Dorsolateral prefrontal cortex (tissue), 122 donors: ENCODE measurements at places on chromosomes 2 and 18. TPM values are rescaled to one million over a fixed set of nuclear protein-coding genes. Genes with fewer than 3 reads are reported as not detected.

GRCh38 chr18:42707080-42707479 is 408.4 kb downstream of the RIT2 start:
- DNase-seq: no peak

GRCh38 chr2:193561054-193561453 is 1366.3 kb upstream of the TMEFF2 start:
- no peak for DNase-seq

GRCh38 chr2:10137053-10137843 is 14.7 kb downstream of the RRM2 start:
- DNase-seq: no peak

DNA sequence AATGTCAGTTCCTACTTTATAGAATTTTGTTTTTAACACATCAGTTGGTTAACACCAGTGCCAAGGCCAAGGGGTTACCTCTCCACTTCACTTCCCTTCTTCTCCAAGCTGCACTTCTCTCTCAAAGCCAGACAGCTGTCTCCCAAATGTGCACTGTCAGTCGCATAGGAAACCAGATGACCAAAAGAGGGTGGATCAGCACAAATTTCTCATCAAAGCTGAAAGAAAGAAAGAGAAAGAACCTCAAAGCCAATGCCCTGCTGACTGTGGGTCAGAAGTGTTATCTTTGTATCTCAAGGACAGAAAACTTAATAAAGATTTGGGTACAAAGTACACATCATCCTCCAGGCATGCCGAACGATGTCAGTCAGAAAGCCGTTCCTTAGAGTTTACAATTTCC is 32.2 kb downstream of the SPATS2L start:
- DNase-seq: no peak

ANKRD30BL gene
- total RNA-seq: 17.9 TPM

DNER gene
- total RNA-seq: 116 TPM

DNA sequence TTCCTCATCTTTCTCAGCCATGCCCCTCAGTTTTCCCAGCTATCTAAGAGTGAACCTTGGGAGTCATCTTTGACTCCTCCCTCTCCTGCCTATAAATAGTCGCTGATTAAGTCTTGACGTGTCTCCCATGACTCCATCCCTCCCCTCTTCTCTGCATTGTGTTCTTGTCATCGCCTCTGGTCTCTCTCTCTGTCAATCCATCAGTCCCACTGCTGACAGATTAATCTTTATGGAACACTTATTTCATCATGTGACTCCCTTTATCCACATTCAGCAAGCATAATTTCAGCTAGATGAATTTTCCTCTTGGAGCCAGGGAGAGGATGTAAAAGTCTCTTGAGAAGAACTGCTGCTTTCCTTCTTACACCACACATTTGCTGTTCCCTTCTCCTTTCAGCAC is 9.4 kb downstream of the ADAM23 start:
- DNase-seq: no peak

UGT1A4 gene
- total RNA-seq: not detected

RUFY4 gene
- total RNA-seq: 0.16 TPM

CNGA3 gene
- 3.2 TPM for total RNA-seq

DNA sequence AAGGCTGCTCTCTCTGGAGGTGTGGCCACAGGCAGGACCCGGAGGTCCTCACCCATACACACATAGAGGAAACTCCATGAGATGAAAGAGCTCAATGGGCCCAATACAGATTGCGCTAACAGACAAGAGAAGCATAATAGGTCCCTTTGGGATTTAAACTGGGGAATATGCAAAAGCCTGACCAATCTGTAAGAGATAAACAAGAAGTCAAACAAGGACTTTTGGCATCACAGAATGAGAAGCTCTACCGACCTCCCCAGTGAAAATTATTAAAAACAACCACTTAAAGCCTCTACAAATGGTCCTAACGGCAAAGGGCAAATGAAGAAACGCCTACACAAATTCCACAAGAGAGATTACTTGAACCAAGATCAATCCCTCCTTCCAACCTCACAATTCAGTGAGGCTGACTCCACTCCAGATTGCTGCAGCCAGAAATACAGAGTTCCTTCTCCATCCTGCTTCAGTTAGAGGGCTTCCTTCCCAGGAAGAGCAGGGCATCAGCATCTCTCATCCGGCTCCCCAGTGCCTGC is 10.8 kb downstream of the IWS1 start:
- DNase-seq: no peak

PID1 gene
- total RNA-seq: 27.3 TPM

SLC4A5 gene
- total RNA-seq: 5.4 TPM

- no peak for DNase-seq
Observed at GRCh38 chr2:205734436-205735037, 52.2 kb downstream of the NRP2 start.

GRCh38 chr2:177314722-177315264 is 50.3 kb upstream of the NFE2L2 start:
- DNase-seq: no peak
